ENCODE measurements at places on chromosomes 7 and 10.

GRCh38 chr7:93835702-93836101 is 54.9 kb downstream of the TFPI2 start:
- no peak for DNase-seq

GRCh38 chr10:35739998-35740397 is 97.9 kb upstream of the FZD8 start:
- no peak for DNase-seq

GRCh38 chr7:128235471-128235870 is 5.6 kb upstream of the LEP start:
- no peak for DNase-seq

GRCh38 chr10:87671139-87671815 is 11.6 kb downstream of the PAPSS2 start:
- no peak for DNase-seq

- no peak for DNase-seq
Observed at GRCh38 chr7:147400221-147400689, 1190.3 kb upstream of the C7orf33 start.

DNA sequence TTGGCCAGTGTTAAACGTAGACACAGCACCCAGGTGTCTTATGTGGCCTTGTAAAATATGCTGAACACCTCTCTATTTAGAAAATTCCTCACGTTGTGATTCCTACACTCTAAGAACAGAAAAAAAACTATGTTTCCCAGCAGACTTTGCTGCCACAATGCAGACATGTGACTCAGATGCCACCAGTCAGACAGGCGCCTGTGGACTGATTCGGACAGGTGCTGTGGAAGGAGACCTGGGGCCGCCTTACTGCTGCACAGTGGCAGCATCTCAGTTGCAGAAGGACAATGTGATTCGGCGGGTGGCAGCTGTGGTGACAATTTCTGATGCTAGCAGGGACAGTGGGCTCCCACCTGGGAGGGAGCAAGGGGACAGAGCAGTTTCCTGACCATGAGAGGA is 88.8 kb downstream of the C10orf90 start:
- DNase-seq: no peak

GRCh38 chr7:116525298-116525912 is 569 bp downstream of the CAV1 start:
- DNase-seq: peak; percentile 42

DNA sequence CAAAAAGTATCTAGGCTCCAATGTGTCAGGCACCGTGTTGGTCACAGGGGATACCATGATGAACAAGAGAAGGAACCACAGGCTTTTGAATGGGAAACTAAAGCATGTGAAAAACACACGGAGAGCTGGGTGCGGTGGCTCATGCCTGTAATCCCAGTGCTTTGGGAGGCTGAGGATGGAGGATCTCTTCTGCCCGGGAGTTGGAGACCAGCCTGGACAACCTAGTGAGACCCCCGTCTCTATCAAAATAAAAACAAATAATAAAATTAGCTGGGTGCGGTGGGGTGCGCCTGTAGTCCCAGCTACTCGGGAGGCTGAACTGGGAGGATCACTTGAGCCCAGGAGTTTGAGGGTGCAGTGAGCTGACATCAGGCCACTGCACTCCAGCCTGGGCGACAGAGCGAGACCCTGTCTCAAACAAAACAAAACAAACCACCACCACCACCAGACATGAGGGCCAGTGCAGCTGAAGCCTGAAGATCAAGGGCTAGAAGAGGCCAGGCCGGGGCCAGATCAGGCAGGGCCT is 611 bp upstream of the COPS6 start:
- no peak for DNase-seq

GRCh38 chr7:50153148-50153547 is 60.1 kb upstream of the ZPBP start:
- peak; percentile 33 for DNase-seq

DNA sequence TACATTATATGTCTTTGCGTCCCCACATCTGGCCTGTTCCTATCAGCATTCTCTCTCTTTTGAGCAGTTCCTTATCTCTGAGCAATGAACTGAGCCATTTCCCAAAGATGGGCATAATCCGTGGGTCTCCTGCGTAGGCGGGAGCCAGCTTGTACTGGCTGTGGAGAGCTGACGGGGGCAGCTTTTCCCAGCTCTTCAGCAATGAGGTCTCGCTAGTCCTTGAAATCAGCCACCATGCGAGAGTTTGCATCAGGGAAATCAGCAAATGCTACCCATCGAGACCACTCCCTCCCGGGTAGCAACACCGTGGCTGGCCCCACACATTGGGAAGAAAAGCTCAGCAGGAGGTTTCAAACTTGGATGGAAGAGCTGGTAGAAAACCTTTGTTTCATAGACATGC is 51.9 kb upstream of the FAM180A start:
- DNase-seq: no peak

DNA sequence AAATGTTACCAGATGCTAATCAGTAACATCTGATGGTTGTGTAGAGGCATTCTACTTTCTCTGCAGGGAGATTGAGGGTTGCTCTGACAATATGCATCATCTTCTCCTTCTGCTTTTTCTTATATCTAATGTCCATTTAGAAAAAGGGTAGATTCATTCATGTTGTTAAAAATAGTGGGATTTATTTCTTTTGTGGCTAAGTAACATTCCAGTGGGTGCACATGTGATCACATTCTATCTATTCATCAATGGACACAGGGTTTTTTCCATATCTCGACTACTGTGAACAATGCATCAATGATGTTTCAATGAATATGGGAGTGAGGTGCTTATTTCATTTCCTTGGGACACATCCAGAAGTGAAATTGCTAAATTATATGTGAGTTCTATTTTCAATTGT is 103.9 kb downstream of the CRPPA start:
- DNase-seq: no peak

DNA sequence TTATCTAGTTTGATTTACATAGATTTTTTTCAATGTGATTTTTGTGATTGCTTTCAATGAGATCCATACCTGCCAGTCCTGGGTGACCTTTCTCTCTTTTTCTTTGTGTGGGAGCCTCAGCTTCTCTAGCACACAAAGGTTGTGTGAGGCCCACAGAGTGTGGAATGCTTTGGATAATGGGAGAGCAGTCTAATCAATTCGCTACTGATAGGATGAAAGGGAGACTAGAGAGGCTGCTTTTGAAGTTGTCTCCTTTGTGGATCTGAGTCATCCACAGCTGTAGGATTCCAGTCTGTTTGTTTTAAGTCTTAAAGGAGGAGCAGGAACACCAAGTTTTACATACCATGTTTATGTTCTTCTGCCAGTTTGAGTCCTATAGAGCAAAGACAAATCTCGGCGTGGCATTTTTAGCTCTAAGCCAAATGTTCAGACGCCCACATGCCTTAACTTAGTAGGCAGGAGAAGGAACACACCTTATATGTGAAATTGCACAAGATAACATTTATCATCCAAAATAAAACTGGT is 330.0 kb downstream of the ARL4A start:
- no peak for DNase-seq

- no peak for DNase-seq
Observed at GRCh38 chr10:100485801-100486495, 23.1 kb downstream of the WNT8B start.

- no peak for DNase-seq
Observed at GRCh38 chr7:5478568-5479430, 55.2 kb upstream of the TNRC18 start.

Measured in common myeloid progenitor, CD34-positive (primary cell).